ENCODE measurements at places on chromosomes 5 and 9.

- no peak for DNase-seq
Observed at GRCh38 chr9:120725907-120726306, 11.6 kb upstream of the MEGF9 start.

- DNase-seq, result no peak
Observed at GRCh38 chr9:86054695-86055094, 44.7 kb downstream of the GOLM1 start.

GRCh38 chr5:10661401-10661800, 97.5 kb downstream of the ANKRD33B start:
- DNase-seq, result no peak

DNA sequence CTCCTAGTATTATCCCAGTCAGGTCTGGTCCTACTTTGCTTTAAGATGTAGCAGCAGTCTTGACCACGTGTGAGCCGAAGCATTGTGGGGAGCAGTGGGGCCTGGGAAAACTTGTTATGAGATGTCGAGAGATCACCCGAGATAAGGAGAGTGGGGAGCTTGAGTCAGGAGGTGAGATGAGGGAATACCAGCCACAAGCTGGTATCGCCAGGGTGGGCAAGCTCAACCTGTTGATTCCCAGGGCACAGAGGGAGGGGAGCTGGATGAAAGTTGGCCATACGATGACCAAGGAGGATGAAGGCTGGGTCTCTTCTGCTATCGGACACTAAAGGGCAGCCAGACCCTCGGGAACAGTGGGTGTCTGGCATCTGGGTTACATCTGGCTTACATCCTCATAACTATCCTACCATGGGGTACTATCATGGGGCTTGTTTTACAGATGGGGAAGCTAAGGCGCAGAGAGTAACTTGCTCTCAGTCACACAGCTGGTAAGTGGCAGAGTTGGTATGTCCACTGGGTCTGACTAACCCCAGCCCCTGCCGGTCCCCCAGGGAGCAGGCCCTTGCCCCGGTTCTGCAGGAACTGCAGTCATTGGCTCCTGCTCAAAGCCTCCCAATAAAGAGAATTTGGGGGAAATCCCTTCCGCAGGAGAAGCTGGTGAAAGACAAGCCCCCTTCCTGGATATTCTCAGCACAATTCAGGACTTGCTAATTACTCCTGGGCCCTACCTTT, 13.4 kb upstream of the TIFAB start:
- no peak for DNase-seq

DNA sequence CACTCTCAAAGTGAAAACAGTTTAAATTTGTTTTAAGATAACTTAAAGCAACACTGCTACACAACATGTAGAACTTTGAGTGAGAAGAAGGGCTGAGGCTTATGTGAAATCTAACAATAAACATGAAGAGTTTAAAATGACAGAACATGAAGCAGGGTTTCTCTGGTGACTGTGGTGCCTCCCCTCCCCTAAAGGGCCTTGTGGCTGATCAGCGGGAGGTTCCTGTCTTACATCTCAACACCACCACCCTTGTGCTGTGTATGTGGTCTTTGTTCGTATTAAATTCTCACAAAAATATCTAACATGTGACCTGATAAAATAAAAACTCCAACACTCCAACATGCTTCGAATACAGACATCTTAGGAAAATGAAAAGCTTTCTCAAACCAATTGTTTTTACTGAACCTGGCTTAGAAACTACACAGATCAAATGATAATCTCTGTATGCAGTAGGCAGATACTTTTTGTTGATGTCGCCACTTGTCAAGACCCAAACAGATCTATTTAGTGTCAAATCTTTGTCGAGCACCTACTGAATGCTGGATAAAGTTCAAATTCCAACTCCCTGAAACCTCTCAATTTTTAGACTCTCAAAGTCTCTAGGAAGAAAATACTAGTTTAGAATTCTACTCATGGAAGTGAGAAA, 9.9 kb upstream of the IQGAP2 start:
- no peak for DNase-seq

- DNase-seq, result no peak
Observed at GRCh38 chr5:14435481-14435880, 146.1 kb upstream of the OTULINL start.

DNA sequence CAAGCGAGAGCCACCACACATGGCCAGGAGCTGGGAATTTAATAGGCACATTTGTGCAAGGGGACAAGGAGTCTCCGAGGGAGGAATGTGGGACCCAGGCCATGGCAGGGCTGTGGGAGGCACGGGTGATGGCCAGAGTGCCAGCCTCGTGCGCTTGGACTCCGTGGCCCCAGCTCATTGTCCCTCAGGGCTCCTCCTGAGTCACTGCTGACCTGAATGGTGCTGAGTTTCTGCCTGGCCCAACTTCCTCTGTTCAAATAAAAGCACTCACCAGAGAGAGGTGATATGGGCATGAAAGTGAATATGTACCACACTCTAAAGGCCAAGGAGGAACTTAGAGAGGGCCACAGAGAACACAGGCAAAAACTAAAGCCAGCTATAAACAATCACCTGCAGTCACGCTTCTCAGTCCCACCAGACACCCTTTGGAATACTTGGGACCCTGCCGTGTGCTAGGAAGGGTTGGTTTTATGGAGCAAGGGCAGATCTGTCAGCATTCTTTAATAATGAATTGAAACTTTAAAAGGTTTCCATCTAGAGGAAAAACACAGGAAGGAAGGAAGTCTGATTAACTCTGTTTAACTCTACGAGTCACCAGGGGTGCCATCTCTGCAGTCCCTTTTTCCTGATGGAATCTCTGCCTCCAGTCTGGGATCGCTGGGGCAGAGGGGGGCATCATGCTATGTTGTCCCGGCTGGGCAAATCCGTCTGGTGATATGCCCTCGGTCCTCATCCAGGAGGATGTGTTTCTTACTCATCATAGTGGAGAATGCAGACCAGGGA, 25.1 kb upstream of the UBE2QL1 start:
- no peak for DNase-seq

GRCh38 chr5:138637256-138637655, 62.1 kb upstream of the HSPA9 start:
- DNase-seq, result no peak
